Endothelial cell (in vitro differentiated cells): ENCODE measurements at places on chromosomes 16 and 17.

DNA sequence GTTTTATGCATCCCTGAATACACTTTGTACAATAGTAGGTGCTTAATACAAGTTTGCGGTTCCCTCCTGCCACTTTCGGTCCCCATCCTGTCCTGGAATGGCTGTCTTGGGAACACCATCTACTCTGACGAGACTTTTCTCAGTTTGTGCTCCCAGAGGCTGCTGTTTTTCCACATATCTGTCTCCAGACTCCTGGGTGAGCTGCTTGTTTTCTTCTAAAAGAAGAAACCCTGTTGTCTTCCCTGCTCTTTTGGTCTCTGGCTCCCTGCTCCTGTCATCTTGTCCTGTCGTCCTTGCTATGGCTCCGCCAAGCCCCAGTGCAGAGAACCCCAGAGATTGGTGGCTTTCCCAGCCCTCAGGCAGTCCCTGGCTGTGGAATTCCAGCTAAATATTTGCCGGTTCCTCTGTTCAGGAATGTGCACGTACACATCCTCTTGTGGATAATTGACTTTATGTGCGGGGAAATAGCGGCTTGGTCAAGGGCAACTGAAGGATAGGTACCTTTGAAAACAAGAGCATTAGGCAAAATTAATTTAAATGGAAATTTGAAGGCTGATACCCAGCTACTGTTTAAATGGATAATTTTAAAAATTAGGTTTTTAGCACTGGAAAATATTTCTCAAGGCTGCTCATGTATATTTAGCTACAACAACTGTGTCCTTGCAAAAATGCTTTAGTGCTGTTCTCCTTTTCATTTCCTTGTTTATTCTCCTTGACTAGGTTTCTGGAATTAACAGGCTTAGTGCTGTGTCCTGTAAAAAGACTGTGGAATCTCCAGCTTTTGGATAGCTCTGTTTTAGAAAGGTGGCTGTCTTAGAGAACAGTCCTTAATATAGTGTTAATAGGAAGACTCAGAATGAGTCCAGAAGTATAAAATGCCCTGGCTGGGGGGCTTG is 50.2 kb upstream of the SLC12A3 start:
- DNase-seq: no peak

GRCh38 chr16:75065149-75065505 is 51.5 kb downstream of the LDHD start:
- DNase-seq: no peak

DNA sequence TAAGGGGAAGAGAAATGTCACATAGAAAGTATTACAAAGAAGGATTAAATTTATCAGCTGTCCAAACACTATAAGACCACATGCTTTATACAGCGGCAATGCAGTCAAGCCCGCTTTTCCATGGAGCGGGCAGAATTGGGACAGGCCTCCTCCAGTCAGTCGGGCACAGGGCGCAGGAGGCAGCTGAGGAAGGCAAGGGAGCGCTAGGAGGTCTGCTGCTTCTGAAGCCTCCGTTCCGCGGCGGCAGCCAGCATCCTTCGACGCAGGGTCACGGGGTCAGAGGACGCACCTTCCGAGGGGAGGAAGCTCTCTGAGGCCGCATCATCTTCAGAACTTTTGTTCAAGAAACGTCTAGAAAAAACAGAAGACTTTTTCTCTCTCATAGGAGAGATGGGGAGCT is 62.6 kb downstream of the AMFR start:
- DNase-seq: no peak

DNA sequence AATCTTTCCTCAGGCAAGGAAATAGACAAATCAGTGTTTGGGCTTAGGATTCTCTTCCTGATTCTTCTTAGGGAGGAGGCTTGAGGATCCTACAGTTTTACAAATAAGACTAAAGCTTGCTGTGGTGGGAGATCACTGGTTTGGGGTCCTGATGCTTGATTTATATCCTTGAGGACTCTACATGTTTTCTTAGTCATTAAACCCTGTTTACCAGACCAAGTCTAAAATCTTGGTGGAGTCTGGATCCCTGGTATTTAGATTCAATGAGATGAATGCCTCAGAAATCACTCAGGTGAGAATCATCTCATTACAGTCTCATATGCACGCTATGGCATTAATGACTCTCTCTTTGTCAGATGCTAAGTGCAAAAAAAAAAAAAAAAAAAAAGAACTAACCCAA is 304.3 kb upstream of the SALL1 start:
- no peak for DNase-seq

- DNase-seq: no peak
Observed at GRCh38 chr17:65160516-65160915, 23.3 kb downstream of the RGS9 start.

DNA sequence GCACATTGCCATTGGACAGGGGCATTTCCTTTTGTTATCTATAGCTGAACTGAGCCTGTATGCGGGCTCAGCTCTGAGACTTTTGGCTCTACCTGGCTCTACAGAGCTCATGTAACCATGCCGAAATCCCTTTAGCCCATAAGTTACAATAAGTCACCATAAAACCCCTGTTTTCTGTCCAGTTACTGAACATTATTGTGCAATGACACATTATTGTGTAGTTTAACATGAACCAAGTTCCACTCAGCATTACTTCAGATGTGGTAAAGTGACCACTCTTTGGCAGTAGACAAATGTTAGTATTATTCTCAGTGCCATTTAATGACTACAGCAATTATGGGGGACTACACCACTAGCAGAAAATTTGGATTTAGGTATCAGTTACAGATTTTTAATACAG is 65.4 kb upstream of the RASL10B start:
- no peak for DNase-seq

- DNase-seq: no peak
Observed at GRCh38 chr16:9860876-9861275, 321.4 kb downstream of the GRIN2A start.

- no peak for DNase-seq
Observed at GRCh38 chr17:14428648-14429029, 127.8 kb downstream of the HS3ST3B1 start.

GRCh38 chr17:33040461-33040860 is 48.8 kb downstream of the SPACA3 start:
- no peak for DNase-seq

DNA sequence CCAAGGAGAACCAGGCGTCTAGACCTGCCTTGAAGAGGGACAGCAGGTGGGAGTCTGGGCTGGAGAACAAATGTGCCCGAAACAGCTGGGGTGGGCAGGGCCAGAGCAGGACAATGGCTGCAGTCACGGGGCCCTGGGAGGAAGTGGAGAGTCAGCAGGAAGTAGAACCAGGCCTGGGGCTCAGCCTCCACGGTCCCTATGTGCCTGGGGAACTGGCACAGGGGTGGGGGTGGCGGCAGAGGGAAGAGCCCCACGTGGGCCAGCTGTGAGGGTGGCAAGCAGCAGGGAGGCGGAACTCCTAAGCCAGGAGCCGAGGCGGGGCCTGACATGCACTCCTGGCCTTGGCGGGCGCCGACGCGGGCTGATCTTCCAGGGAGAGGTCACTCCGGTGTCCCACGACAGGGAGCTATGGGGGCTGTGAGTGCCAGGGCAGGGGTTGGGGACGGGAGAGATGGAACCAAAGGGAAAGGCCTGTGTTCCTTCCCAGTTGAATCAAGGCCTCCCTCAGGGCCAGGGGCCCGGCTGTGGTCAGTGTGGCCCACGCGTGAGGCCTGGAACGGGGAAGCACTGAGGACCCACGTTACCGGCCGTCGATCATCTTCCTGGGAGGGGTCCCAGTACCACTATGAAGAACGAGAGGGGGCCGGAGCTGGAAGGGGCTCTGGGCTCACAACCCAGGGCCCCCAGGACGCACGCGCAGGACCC is 42.7 kb downstream of the TIMM22 start:
- DNase-seq: peak; percentile 62

- no peak for DNase-seq
Observed at GRCh38 chr17:26765860-26766709, 527.8 kb upstream of the WSB1 start.

GRCh38 chr16:34054969-34055368 is 595.6 kb downstream of the TP53TG3F start:
- DNase-seq: no peak

GRCh38 chr16:166375-167121 is 770 bp downstream of the HBM start:
- no peak for DNase-seq

- peak; percentile 79 for DNase-seq
Observed at GRCh38 chr17:17810084-17810894, 26.5 kb downstream of the SREBF1 start.

GRCh38 chr16:47308601-47309000 is 152.3 kb downstream of the ITFG1 start:
- DNase-seq: no peak

GRCh38 chr16:20042848-20043247 is 30.8 kb downstream of the GPR139 start:
- no peak for DNase-seq

GRCh38 chr17:78345791-78346494 is 13.9 kb downstream of the SOCS3 start:
- no peak for DNase-seq

DNA sequence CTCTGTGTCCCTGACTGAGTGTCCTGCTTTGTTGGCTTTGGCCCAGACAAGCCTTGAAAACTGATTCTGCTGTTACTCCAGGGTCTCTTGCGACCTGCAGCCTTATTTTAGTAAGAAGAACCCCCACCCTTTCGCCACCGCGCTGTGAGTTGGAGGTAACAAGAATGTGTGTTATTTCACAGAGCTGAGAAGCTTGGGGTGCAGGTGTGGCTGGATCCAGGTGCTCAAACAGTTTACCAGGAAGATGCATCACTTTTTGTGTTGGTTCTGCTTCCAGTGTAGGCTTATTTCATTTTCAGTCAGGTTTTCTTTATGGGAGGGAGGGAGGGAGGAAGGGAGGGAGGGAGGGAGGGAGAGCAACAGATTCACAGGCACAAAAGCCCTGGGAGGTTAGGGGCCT is 243.5 kb downstream of the SNX29 start:
- DNase-seq: no peak

DNA sequence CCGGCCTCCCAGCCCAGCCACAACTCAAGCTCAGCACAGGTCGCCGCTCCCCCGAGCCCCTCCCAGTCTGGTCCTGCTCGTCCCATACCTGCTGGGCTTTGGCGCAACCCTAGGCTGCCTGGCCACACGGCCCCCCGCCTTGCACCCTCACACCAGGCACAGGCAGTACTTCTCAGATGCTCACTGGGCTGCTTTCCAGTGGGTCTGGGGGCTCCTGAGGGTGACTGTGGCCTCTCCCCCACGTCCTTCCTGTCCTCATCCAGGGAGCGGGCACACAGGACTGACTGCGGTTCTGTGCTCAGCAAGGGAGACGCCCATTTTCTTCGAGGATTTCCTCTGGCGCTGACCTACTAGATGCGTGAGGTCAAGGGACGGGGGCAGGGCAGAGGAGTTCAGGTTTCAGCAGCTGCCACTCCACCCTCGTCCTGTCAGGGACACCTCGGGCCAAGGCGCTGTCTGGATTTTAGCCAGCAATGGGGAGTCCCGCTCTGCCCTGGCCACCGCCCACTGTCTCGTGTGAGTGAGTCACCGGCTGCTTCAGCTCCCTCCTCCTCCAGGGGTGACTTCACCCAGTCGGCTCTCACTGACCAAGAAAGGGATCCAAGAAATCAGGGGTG is 115.8 kb downstream of the NPIPB11 start:
- peak; percentile 50 for DNase-seq

GRCh38 chr16:24440306-24440705 is 99.1 kb upstream of the RBBP6 start:
- DNase-seq: no peak

DNA sequence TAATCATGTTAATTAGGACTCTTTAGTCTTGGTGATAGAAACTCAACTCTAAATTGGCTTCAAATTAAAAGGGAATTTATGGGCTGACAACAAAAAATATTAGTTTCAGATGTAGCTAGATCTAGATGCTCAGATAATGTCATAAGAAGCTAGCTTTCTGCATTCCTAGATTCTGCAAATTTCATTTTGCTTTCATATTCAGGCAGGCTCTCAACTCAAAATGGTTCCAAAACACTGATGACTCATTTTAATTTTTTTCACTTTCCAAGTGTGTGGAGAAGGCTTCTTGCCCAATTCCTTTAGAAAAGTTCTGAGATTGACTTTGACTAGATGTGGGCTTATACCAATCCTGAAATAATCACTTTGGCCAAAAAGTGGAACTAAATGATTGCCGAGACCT is 236.7 kb upstream of the GOT2 start:
- DNase-seq: no peak

- DNase-seq: no peak
Observed at GRCh38 chr16:24967074-24967473, 48.1 kb downstream of the ARHGAP17 start.

GRCh38 chr17:54256401-54256929 is 433.7 kb downstream of the KIF2B start:
- DNase-seq: no peak

GRCh38 chr17:36086791-36087190 is 3.2 kb downstream of the CCL3 start:
- DNase-seq: no peak

DNA sequence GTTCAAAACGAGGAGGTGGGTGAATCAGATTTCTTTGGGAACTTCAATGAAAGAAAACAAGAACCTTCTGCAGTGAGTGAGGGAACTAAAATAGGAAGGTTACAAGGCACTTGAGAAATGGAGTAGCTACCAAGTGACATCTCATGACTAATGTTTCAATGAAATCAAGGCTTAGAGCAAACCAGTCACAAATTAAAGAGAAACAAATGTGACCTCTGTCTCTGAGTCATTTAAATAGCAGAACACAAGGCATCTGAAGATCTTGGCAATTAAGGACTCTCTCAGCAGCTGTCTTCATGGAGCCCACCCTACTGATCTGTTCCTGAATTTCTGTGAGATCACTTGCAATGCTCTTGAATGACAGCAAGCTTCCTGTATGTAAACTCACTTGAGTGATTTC is 109.5 kb downstream of the CDH11 start:
- no peak for DNase-seq

GRCh38 chr17:55413825-55414489 is 7.7 kb downstream of the MMD start:
- DNase-seq: no peak

DNA sequence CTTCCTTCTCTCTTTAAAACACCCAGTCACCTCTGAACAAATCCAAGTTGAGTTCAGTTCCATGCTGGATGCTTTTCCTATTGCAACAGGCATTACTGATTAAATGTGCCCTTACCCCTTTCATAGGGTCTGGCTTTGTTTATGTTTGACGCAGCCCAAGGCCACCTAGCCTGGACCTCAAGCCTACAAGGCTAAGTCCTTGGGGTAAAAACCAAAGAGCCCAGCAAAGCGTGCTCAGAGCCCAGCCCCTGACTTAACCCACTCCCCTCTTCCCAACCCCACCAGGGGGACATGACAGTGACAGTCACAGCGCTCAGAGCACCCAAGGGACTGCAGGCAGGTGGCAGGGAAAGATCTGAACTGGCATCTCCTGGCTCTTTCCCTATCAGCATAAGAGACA is 200.6 kb downstream of the XYLT1 start:
- DNase-seq: no peak

- no peak for DNase-seq
Observed at GRCh38 chr17:34639706-34640425, 60.5 kb downstream of the TMEM132E start.

- DNase-seq: no peak
Observed at GRCh38 chr16:51180719-51181502, 29.8 kb upstream of the SALL1 start.

DNA sequence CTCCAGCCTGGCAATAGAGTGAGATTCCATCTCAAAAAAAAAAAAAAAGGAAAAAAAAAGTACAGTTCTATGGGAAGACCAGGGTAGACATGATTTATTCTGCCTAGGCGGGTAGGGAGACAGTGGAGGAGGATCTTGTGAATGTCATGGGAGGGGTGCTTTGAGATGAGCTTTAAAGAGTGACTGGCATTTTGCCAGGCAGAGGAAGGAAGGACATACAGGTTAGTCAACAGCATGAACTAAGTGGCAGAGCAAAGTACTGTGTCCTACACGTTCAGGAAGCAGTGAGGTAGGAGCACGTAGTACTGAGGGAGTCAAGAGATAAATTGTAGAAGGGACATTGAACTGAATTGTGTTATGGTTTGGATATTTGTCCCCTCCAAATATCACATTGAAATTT is 451.5 kb downstream of the TOX3 start:
- DNase-seq: no peak
